ENCODE measurements at places on chromosomes 12 and 14.

GRCh38 chr12:40310211-40310610 lies 85.4 kb downstream of the LRRK2 start:
- no peak for DNase-seq

DNA sequence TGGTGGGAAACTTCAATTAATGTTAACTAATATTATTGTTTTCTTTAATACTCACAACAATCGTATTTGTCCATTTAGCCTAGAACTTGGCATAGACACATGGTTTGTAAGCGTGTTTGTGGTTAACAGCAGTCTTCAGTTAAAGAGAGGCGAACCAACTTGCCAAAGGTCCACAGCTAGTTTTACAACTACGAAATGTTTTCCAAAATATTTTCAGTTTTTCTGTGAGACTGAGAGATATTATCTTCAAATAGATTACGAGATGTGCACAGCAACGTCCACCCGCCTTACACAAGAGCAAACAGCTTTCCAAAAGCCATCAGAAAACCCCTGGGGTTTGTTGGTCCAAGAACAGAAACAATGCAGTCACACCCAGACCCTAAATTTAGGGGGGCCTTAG lies 58.6 kb upstream of the RASSF3 start:
- peak; percentile 9 for DNase-seq

DNA sequence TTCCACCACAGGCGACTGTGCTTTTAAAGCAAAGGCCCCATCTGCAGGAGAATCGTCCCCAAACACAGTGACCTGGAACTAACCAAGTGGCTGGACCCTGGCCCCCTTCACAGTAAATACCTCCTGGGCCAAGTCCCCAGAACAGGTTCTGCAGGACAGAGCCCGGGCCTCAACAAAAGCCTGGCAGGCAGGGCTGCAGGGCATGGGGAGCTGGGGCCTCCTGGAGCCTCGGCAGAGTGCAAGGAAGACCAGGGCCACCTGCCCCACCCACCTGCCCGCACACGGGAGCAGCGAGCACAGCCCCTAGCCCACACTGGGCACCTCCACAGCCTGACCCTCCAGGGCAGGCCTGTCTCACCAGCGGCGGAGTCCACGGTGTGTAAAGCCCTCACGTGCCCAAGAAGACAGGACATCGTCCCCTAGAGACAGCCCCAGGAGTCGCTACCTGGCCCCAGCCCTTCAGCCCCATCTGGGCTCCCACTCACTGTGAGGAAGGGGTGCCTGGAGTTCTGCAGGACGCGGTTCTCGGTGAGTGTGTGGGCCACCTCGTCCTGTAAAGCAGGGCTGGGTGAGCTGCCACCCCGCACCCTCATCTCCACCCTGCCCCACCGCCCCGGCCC lies 21.0 kb downstream of the AKT1 start:
- DNase-seq: no peak

DNA sequence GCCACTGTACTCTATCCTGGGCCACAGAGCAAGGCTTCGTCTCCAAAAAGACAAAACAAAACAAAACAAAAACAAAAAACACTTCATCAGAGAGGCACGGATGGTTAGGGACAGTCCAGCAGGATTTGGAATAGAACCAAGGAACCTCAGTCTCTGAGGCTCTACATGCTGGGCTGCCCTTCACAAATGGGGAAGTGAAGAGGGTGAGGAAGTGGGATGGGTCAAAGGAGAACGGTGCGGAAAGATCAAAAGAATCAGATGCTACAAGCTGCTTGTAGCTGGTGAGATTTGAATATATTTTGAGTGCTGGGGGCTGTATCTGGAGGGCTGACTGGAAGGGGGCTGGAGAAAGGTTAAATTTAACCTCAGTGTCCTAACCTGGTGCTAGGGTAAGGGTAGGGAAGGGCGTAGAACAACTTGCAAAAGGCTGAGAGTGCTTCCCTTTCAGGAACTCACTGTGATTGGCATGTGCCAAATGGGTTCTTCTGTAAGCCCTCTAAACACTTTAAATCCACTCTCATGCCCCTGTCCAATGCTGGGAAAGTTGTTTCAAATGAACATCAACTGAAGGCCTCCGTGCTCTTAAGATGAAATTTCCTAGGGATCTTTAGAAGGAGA lies 4.6 kb downstream of the FOXJ2 start:
- no peak for DNase-seq

DNA sequence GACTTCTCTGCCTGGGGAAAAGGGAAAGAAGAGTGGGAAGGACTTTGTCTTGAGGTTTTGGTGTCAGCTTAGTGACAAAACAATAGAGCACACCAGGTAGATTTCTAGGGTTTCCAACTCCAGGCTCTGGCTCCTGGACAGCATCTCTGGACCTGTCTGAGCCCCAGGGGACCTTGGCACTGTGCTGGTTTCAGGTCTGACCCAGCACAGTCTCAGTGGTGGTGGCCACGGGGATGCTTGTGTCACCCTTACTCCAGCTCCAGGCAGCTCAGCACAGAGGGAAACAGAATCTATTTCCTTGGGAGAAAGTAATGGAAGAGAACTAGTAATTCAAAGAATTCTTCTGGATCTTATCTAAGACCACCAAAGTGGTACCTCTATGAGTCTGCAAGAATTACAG lies 11.1 kb upstream of the CKAP4 start:
- DNase-seq: no peak

DNA sequence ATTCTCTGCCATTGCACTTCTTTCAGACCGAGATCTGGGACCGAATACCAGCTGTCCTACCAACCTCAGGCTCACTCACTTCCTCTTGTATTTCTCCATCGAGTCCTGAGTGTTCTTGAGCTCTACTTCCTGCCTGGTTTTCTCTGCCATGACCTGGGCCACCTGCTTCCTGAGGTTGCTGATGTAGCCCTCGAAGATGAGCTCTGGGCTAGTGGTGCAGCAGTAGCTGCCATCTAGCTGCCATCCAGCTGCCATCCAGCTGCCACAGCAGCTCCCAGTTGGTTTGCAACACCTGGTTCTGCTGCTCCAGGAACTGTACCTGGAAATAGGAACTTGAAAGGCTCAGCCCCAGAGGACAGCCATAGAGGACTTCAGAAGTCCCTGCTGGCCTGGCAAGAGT lies 15.0 kb upstream of the KRT73 start:
- DNase-seq: no peak

DNA sequence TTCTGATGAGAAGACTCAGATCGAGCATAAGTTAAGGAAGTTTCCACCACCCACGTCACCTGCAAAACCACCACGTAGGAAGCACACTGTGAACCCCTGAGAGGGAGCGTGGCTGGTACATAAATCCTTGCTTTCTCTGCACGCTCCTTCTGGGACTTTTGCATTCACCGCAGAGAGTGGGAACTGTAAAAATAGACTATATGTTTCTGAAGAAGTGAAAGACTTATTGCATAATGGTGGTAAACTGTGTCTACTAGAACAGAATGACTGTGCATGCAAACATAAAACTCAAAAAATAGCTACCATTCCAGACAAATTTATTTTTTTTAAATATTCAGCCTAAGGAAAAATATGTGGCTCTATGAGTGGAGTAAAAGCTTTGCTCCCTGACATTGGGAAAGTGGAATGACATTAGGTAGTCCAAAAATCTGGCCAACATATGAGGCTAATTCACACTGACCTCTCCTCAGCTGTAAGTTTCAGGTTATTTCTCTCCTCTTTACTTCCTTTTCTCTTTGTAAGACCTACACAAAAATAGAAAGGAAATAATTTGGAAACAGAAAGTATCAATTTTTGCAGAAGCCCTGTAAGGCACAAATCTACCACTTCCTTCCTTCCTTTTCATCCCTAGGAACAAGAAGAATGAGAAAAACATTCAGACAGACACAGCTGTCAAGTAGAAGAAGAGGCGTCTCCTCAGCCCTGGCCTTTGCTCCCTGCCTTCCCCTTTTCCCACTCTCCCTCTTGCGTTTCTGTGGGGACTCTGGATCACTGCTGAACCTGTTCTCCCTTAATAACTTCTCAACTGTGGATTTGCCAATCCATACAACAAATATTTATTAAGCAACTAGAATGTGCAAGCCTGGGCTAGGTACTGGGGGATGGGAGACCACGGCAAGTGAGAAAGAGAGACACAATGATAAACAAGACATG lies 264.3 kb upstream of the FOXN3 start:
- no peak for DNase-seq

DNA sequence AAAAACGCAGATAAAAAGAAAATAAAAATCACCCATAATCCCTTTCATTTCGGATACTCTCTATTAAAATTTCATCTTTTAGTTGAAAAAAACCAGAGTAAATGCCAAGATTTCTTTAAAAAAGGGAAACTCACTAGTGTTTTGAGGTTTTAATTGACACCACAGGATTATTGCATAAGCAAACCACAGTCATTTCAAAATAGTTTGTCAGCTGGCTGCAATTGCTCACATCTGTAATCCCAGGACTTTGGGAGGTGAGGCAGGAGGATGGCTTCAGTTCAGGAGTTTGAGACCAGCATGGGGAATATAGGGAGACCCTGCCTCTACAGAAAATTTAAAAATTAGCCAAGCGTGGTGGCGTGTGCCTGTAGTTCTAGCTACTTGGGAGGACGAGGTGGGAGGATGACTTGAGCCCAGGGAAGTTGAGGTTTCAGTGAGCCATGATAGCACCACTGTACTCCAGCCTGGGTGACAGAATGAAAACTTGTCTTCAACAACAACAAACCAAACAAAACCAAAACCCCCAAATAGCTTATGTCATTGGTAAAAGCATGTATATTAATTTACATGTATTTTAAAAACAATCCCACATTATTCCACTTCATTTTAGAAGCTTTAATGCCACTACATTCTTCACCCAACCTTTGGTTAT lies 48.8 kb downstream of the SYNE2 start:
- peak; percentile 85 for DNase-seq

- DNase-seq: peak; percentile 82
Observed at GRCh38 chr14:88614218-88614907, 51.5 kb downstream of the ZC3H14 start.

DNA sequence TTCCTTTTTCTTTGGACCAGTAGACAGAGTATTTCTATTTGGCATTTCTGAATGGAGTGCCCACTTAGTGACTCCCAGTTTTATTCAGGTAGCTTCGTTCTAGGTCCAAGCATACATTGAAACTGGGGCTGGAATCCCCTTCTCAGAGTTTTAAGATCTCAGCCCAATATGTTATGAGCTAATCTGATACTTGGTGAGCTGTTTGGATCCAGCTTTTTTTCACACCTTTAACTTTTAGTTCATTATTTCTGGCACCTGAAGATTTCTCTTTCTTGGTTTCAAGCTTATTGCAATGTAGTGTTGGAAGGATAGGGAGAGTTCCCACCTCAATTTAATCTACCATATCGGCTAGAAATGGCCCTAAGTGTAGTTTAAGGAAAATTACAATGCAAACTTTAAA lies 53.5 kb upstream of the CCDC198 start:
- DNase-seq: no peak

DNA sequence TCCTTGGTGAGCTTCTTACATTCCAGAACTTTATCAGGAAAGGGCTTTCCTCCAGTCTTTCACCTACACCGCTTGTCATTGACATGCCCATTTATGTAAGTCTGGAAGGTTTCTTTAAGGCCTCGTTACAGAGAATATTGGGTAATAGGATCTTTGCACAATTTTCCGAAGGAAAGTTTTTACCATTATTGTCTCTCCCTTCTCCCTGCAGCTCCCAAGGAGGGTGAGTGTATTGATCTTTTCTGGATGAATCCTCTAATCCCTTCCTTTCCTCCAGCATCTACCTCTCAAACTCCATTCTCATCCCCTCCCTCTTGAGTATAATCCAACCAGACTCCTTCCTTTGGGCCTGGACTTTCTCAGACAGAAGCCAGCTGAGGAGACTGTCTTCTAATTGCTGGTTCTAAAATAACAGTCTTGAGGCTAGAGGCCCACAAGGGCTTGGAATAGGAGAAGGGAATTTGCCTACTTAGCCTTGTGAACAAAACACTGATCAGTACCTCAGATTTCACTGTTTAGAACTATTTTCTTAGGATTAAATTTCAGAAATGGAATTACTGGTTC lies 21.8 kb downstream of the WNK1 start:
- DNase-seq: no peak

DNA sequence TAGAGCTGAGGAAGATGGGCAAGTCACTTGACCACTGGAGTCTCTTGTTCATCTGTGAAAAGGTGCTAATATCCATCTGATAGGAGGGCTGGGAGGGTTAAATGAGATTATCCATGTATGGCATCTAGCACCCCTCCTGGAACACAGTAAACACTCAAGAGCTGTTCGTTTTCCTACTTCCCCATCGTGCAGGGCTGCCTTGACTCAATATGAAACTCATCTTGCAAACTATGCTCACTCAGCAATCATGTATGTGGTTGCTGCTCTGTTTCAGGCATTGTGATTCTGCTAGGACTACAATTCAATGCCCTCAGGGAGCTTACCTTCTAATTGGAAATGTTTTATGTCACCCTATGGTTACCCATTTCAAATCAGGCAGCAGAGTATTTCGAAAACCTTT lies 395.6 kb downstream of the BCAT1 start:
- no peak for DNase-seq

GRCh38 chr12:86145156-86145555 lies 111.0 kb downstream of the MGAT4C start:
- no peak for DNase-seq

DNA sequence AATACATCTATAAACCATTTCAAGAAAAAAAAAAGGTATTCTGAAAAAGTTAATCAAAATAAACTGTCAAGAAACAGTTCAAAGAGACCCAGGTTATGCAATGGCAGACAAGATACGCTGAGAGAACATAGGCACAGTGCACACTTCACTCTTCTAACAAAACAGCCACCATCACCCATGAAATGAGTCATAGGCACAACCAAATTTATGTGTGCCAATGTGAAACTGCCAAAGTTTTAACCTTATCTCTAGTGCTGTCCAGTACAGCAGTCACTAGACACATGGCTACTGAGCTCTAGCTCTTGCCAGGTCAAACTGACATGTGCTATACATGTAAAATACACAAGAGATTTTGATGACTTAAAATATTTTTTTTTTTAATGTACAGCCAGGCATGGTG lies 1.4 kb downstream of the CEP128 start:
- no peak for DNase-seq

DNA sequence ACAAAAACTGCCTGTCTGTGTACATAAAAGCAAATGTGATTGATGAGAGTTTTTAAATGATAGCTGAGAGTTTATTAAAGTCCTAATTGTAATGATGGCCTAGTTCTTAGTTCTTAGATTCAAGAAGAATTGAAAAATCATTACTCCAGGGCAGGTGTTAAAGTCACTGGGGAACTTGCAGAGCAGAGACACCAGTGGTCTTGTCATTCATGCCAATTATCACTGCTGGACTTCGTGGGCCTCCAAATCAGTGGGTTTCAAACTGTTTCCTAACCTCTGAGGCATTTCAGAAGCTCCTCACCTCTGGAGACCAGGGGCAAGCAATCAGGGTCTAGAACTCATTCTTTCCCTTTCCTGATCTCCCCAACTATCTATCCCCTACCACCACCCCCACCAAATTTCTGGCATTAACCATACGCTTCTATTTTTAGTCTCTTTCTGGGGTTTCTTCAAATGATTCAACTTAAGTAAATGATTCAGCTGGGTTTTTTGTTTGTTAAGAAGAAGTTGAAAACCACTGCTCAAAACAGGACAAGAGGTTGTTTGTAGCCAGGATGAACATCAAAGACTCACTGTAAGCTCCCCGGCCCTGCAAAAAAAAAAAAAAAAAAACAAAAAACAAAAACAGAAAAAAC lies 80.1 kb downstream of the CEP83 start:
- no peak for DNase-seq
